ENCODE measurements at places on chromosomes 7 and 10.

DNA sequence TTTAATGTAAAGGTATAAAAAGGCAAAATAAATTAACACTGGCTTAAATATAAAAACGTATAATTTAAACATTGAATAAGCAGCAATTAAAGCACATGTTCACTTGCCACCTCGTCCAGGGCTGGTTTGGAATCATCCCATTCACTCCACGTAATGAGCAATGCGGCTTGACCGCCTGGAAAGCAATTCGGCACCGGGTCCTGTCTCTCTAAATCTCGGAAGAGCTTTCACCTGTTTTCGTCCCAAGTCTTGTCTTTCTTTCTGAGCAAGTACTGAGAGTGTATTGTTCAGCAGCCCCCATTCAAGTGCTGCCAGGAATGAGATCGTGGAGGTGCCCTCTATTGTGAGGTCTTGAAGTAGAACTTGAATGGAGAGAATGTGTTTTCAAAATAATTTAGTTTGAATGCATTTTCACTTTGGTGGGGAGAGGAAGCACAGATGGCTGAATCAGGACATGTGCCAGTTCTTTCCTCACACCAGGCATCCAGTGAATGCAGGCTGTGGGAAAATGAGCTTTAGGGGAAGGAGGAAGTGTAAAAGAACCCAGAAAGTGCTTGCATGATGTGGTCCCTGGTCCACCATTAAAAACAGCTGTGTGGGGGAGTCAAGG lies 515.2 kb downstream of the REEP3 start:
- no peak for DNase-seq

DNA sequence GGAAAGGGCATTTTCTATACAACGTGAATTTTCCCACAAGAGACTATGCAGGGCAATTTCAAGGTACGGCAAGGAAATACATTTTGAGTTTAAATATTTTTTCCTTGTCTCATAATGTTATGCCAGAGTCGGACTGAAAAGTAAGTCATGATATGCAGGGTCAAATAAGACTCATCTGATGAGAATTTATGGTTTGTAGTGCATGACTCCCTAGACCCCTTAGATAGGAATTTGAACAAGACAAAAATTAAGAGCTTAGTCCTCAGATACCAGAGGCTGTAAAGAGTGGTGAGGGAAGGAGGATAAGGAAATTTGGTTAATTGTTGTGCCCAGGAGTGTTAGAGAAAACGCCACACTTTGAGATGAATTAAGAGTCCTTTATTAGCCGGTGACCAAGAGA lies 616.6 kb downstream of the XPNPEP1 start:
- no peak for DNase-seq

DNA sequence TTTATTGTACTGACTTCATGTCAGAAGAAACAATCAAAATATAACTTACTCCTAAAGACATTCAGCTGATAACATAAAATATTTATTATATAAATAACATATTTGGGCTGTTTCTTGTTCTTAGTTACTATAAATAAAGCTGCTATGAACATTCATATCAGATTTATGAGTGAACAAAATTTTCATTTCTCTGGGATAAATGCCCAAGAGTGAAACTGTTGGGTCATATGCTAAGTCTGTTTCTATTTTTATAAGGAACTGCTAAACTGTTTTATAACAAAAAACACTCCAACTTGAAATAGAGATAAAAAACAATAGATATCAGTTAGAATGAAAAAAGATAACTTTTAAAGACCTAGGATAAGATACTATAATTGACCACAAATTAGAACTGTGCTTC lies 26.5 kb upstream of the CC2D2B start:
- no peak for DNase-seq

GRCh38 chr10:46062723-46063428 lies 16.8 kb upstream of the MSMB start:
- DNase-seq: no peak

GRCh38 chr7:88867158-88867557 lies 71.6 kb upstream of the TEX47 start:
- no peak for DNase-seq

DNA sequence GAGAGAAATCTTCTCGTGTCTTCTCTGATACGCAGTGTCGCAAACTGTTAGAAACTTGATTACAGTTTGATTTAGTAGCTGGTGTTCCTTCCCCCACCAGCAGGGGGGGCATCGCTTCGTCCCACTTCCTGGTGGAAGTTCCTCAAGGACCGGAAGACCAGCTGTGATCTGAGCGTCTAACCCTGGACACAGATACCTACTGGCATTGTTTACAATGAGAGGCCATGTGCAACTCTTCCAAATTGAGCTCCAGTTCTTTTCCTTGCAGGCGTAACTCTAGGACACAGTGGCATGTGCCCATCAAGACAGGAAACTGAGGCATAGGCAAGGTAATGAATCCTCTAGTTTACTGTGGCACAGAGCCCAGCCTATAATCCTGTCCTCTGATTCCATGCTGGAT lies 219.0 kb downstream of the CCDC3 start:
- DNase-seq: peak; percentile 53

- no peak for DNase-seq
These were observed 113.5 kb downstream of the RBM20 start for GRCh38 chr10:110757586-110757985.

DNA sequence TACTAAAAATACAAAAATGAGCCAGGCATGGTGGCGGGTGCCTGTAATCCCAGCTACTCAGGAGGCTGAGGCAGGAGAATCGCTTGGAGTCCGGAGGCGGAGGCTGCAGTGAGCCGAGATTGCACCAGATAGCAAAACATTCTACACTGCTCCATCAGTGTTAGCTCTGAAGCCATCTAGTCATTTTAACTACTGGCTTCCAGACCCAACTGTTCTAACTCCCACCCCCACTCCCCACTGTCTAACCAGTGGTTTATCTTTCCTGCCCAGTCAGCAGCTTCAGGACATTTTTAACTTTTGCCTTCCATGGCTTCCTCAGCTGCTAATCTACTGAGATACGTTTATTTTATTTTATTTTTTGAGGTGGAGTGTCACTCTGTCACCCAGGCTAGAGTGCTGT lies 6.2 kb upstream of the FRAT1 start:
- no peak for DNase-seq

DNA sequence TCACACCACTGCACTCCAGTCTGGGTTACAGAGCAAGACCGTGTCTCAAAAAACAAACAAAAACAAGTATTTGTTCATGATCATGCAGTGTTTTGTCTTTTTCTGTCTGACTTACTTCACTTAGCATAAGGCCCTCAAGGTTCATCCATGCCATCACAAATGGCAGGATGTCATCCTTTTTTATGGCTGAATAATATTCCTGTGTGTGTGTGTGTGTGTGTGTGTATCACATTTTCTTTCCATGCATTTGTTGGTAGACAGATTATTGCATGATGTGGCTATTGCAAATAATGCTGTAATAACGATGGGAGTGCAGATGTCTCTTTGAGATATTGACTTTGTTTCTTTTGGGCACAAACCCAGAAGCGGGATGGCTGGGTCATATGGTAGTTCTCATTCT lies 14.3 kb upstream of the MNX1 start:
- DNase-seq: no peak

- DNase-seq: no peak
These were observed 21.1 kb upstream of the ABCC2 start for GRCh38 chr10:99761365-99761764.

DNA sequence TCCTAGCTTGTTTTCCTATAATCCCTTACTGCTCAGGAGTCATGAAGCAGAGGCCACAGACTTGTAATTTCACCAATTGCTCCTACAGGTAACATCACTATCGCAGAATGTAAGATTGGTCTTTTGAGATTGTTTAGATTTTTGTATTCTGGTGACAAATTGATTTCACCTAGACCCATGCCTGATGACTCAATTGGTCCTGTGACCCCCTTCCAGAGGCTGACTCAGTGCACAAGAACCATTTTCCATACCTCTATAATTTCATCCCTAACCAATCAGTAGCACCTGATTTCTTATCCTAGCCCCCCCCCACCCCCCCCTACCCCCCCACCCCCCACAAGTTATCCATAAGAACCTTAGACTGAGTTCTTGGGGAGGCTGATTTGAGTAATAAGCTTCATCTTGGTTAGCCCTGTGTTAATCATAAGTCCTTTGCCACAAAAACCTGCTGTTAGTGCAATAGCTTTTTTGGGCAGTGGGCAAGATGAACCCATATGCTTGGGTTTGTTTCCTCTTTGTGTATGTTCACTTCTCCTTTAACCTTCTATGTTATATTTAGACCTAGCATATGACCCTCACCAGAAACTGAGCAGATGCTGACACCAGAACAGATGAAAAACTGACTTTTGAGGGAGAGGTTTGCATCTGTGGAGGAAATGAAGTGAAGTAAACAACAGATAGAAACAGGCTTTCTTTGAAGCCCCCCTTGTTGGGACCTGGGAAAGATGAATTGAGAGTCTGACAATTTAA lies 187.1 kb downstream of the KIF20B start:
- peak; percentile 26 for DNase-seq

GRCh38 chr7:123871998-123872867 lies 27.3 kb downstream of the HYAL4 start:
- DNase-seq: peak; percentile 35

DNA sequence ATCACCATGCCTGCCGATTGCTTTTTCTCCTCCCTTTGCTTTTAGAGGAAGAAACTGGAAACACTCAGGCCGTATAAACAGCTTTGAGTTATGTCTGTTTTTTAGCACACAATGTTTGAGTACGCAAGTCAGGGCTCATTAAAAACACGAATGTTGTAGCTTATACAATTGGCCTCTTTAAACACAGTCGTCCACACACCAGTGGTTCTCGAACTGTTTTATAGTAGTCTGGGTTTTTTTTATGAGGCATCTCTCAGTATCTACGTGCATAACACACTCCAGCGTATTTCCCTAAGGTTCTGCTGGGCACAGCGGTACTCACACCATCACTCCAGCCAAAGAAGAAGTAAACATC lies 13.4 kb upstream of the CARD11 start:
- no peak for DNase-seq

DNA sequence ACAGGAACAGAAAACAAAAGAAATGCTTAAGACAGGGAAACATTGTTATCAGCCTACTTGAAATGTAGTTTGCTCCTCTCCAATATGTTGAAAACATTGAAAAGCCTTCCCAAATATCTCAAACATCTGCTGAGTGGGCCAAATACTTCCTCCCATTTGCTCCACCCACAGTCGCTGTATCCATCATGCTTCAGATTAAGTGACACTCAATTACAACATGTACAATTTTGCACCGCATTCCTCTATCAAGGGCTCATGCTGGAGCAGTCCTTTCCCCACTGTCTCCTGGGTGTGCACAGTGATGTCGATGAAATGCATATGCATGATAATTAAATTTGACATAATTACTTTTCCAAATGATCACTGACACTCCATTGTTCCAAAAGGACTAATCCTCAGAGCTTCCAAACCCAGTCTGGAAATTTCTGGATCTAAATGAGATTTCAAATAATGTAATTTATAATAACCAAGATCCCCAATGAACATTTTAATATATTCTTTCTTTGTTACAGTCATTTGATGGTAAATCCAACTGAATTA lies 604.6 kb downstream of the GRID1 start:
- no peak for DNase-seq

DNA sequence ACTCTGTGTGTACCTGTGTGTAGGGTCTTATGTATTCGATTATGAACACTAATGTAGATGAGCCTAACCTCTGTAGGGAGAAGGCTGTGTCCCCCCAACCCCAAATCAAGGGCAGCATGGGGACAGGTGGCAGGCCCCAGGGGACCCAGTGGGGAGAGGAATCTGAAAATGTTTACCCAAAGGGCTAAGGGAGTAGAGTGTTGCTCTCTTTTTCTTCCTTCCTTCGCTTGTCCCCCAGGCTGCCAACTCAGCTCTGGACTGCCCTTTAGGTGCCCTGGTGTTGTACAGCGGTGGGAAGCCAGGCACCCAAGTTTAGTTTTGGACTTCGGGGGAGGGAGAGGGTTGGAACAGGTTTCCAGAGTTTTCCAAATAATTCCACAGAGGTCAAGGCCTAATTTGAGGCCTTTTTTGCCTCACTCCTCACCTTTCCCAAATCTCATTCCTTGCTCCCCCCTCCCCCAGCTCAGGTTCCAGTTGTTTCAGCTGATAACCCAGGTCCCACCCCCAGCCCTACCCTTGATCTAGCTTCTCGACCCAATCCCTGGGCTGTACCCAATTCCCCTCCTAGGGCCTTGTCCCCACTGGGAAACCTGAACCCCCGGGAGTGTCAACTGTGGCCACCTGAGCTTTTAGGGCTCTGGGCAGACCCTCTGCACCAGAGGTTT lies 9.1 kb upstream of the PAX2 start:
- no peak for DNase-seq

GRCh38 chr7:31078363-31078990 lies 26.4 kb downstream of the ADCYAP1R1 start:
- DNase-seq: no peak

DNA sequence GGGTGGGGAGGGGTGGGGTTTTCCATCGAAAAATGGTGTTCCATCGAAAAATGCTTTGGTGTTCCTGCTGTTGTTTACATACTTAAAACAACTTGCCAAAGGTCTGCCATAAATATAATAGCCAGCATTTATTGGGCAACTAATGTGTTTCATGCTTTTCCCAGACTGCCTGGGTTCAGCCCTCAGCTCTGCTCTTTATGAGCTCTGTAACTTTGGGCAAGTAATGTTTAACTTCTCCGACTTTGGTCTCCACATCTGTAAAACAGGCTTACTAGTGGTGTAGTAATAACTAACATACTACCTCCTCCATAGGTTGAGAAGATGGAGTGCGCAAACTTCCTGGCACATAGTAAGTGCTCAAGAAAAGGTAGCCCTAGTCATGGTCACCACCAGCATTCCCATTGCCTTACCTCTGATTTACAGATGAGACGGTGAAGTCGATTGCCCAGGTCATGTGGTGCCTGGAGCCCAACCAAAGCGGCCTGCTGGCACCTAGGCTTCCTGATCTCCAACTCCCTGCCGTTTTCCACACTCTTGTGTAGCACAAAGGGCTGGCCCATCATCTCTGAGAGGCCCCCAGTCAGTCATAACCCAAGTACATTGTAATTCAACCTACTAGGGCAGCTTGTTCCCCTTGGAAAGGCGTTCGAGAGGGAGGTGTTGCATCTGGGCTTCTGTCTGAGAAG lies 8.9 kb downstream of the ZMIZ1 start:
- DNase-seq: no peak

GRCh38 chr10:9743639-9744038 lies 1274.0 kb upstream of the CELF2 start:
- no peak for DNase-seq

GRCh38 chr10:17092216-17092944 lies 37.2 kb downstream of the CUBN start:
- DNase-seq: no peak

GRCh38 chr10:107813451-107814162 lies 649.1 kb upstream of the SORCS1 start:
- no peak for DNase-seq

DNA sequence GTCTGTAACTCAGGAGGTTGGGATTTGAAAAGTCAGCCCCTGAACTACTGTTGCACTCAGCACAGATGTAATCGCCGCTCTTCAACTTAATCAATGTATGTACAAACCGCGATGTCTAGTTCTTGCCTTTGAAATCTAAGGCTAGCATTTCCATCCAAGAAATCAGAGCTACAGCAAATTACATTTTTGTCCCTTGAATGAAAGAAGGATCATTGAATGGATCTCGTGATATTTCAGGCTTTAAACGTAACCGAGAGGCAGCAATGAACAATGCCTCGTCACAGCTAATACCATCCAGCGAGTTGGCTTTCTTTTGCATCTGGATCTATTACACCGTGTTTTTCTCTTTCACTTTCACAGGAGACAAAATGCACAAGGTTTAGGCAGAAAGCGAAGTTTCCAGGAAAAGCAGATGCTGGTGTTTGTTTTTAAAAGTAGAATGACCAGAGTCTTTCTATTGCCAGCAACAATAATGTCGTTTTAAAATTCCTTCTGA lies 5.5 kb downstream of the SKIDA1 start:
- no peak for DNase-seq
